CD14-positive monocyte (primary cell): ENCODE measurements at places on chromosomes 2 and 18. TPM values are rescaled to one million over a fixed set of nuclear protein-coding genes. Genes with fewer than 3 reads are reported as not detected.

Gene C2orf72
- not detected in 2 replicates for polyA plus RNA-seq

Gene GFPT1
- 4.5 TPM for polyA plus RNA-seq

- no peak for DNase-seq
These were observed 598 bp upstream of the WBP1 start for GRCh38 chr2:74457549-74458131.

GRCh38 chr2:1887915-1888314 is 143.6 kb upstream of the PXDN start:
- no peak for DNase-seq
